Left lung (tissue), 14 donors: ENCODE measurements at places on chromosomes 6 and 20. TPM values are rescaled to one million over a fixed set of nuclear protein-coding genes. Genes with fewer than 3 reads are reported as not detected.

SPEF1 gene
- 4.0 TPM for polyA plus RNA-seq

MACROD2 gene
- 8.2 TPM for polyA plus RNA-seq

MMP24 gene
- polyA plus RNA-seq = 1.8 TPM

ZNF334 gene
- 36.2 TPM for polyA plus RNA-seq

B3GAT2 gene
- 2.0 TPM for polyA plus RNA-seq

CFAP61 gene
- 3.1 TPM for polyA plus RNA-seq

SLC35F1 gene
- polyA plus RNA-seq = 3.6 TPM

SLC13A3 gene
- polyA plus RNA-seq = 10.4 TPM

CLDN20 gene
- polyA plus RNA-seq = 2.5 TPM

EPHA7 gene
- polyA plus RNA-seq = 21.5 TPM

HTR1B gene
- polyA plus RNA-seq = not detected

BCL2L1 gene
- 58.7 TPM for polyA plus RNA-seq

PRKN gene
- polyA plus RNA-seq = 2.6 TPM

SOX12 gene
- 32.3 TPM for polyA plus RNA-seq

PARD6B gene
- polyA plus RNA-seq = 6.7 TPM

BPIFA1 gene
- not detected for polyA plus RNA-seq

CRYBG1 gene
- 10.7 TPM for polyA plus RNA-seq

FAM209A gene
- 0.39 TPM for polyA plus RNA-seq

GSTA1 gene
- 3.4 TPM for polyA plus RNA-seq

GHRH gene
- not detected for polyA plus RNA-seq
